Stimulated activated CD4-positive, alpha-beta T cell treated with anti-CD3 and anti-CD28 coated beads, Interleukin-1b, Interleukin-23, amount 100 ng/mL, for 4 hours (primary cell): ENCODE measurements at places on chromosomes 11 and 22.
A peak's percentile ranks its signal among the peaks of the same experiment; 100 is the strongest.

DNA sequence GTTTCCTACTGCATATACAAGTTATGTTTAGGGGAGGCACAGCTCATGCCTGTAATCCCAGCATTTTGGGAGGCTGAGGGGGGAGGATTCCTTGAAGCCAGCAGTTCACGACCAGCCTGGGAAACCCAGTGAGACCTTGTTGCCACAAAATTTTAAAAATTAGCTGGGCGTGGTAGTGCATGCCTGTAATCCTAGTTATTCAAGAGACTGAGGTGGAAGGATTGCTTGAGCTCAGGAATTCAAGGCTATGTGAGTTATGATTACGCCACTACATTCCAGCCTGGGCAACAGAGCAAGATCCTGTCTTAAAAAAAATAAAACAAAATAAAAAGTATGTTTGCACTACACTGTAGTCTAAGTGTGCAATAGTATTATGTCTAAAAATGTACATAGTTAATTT lies 108.8 kb upstream of the TEAD1 start:
- DNase-seq: no peak

DNA sequence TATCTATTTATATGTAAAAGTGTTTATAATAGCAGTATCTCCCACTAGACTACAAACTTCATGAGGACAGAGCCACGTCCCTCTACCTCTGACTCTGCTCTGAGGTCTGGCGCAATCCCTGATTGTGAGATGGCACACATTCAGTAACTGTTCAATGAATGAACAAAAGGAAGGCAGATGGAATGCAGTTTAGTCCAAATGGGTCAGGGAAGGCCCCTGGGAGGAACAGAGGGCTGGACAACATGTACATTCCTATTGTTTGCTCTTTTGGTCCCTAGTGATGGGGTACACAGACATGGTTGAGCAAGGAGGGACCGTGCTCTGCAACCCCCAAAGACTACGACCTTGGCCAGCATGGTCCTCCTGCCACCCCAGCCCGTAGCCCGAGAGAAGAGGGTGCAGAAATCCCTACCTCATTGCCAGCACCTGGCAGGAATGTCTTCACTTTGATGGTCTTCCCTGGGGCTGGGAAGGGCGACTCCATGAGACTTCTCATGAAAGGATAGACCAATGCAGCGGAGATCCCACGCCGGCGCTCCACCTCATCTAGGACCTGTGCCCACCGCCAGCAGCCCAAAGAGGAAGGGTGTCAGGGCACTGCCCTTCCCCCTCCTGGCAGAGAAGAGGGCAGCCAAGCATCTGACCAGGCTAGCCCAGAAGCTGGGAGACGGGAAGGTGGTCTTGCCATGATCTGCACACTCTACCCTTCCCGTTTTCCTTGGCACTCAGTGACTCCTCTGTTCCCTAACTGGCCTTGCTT lies 24.3 kb downstream of the RPL27A start:
- no peak for DNase-seq

DNA sequence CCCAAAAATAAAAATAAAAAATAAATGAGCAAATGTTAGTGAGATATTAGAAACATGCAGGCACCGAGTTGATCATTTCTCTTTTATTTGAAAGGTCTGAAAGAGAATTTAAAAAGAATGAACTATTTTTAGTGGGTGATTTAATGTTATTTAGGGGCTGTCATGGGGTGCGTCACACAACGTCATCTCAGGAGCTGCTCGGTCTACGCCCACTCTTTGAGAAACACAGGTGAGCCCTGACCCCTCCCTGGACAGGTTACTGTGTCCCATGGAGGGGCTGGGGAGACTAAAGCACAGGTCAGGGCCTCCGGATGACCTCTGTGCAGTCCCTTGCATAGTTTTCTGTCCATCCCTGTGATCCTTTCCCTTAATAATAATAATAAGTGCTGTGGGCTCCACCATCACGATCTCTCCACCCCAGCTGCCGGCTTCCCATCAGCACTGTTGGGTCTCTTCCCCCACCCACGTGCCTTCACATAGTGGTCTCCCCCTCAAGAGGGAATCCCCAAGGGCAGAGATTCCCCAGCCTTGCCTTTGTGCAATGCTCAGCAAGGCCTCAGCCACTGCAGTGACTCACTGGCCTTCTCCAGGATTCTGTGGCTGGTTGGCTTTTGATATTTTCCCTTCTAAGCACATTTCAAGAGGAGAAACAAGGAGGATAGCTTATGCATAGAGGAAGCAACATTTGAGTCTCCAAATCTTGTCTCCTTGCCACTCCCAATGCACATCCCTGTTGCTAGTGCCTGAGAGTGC lies 159.9 kb downstream of the TTC17 start:
- no peak for DNase-seq

- DNase-seq: no peak
Observed at GRCh38 chr11:111589886-111590499, 12.3 kb upstream of the SIK2 start.

GRCh38 chr11:130449996-130450769 lies 1.7 kb downstream of the ADAMTS15 start:
- no peak for DNase-seq

DNA sequence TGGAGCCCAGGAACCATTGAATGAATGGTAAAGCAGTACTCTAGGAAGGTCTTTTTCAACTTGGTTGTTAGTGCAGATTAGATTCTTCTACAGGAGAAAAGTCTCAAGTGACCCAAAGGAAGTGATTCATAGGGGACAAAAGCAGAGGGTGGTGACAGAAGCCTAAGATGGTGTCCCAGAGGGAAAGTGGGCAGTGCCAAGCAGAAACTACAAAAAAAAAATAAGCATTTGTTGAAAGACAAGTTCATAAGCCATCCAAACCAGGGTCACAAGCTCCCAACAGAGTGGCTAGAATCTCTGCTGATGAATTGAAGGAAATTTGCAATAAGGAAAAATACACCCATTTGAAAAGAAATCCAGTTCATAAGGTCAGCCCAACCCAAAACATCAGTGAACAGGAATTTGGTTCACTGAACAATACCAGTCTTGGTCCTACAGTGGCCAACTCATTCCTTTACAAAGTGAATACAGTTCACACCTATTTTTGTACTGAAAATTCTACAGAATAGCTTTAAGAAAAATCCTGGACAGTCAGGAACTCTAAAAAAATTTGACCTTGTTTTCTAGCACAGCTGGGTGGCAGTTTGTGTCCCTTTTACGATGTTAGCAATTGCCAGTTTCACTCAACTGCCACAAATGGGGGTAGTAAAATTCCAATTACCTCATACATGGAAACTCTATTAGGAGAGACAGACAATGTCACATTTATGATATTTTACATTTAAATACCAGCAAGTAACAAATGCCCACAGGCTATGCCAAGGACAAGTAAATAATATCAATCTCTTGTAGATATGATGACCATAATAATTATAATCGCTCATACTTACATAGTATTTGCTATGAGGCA lies 21.6 kb upstream of the NUP160 start:
- no peak for DNase-seq

GRCh38 chr11:11363674-11364073 lies 10.6 kb upstream of the CSNK2A3 start:
- DNase-seq: no peak

GRCh38 chr11:44622721-44623258 lies 57.3 kb downstream of the CD82 start:
- DNase-seq: no peak

GRCh38 chr22:19505735-19506126 lies 18.5 kb downstream of the CLDN5 start:
- no peak for DNase-seq

- DNase-seq: no peak
Observed at GRCh38 chr22:39318507-39319283, 728 bp downstream of the RPL3 start.

GRCh38 chr11:78420796-78421209 lies 3.2 kb upstream of the GAB2 start:
- DNase-seq: peak; percentile 38

- no peak for DNase-seq
Observed at GRCh38 chr22:17115945-17116565, 5.1 kb downstream of the TMEM121B start.

DNA sequence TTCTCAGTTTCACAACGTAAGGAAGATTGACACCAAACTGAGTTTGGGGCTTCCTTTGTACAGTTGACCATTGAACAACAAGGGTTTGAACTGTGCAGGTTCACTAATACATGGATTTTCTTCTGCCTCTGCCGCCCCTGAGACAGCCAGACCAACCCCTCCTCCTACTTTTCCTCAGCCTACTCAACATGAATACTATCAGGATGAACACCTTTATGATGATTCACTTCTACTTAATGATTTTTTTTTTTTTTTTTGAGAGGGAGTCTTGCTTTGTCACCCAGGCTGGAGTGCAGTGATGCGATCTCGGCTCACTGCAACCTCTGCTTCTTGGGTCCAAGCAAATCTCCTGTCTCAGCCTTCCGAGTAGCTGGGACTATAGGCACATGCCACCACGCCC lies 14.6 kb downstream of the RBM4 start:
- DNase-seq: no peak

DNA sequence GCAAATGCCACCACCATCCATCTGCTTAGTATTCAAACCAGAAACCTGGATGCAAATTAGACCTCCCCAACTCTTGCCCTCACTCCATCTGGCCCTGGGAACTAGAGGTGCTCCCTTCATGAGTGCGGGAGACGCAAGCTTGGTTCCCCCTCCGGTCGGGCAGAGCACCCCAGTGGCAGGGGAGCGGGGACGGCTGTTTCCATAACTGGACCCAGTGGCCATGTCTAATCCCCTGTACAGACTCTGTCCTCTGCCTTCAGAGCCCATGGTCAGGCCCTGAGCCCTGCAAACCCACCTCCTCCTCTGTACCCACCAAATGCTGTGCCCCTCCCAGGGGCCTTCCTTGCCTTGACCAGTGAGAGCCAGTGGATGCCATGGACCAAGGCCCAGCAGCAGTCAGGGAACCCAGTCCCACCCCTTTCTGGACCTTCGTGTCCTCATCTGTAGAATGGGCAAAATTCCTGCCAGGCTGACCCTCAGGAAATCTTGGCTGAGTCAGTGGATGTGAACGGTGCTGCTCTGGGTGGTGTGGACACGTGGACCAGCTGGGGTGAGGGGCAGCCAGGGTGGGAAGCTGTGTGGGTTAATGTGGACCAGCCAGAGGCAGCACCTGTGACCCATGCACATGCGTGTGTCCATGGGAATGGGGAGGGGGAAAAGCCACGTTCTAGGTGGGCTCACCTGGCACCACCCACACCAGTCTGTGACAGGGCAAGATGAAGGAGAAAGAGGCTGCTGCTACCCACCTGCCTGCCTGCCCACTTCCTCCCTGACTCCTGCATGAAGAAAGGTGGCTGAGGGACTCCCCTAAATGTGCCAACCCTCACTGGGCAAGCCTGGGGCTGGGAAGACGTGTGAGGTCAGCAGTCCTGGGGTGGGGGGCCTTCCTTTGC lies 72.8 kb downstream of the LRRC32 start:
- DNase-seq: no peak

GRCh38 chr11:134460881-134461280 lies 48.8 kb upstream of the B3GAT1 start:
- DNase-seq: no peak

- DNase-seq: no peak
Observed at GRCh38 chr22:28743852-28744251, 2.0 kb downstream of the HSCB start.

DNA sequence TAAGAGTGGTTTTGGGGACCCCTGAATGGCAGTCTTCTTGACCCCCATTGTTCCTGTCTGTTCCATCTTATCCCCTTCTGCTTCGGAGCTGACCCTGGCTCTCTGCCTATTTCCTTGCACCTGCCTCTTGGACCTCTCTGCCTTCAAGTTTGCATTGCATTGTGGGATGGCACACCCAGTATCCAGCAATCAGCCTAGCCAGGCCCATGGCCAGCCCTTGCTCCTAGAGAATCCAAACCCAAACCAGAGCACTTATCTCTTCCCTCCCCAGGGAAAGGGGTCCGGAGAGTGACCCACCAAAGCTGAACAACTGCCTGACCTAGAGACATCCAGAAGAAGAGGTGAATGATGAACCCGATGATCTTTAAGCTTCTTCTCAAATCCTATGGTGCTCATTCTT lies 607.3 kb upstream of the CADM1 start:
- no peak for DNase-seq

DNA sequence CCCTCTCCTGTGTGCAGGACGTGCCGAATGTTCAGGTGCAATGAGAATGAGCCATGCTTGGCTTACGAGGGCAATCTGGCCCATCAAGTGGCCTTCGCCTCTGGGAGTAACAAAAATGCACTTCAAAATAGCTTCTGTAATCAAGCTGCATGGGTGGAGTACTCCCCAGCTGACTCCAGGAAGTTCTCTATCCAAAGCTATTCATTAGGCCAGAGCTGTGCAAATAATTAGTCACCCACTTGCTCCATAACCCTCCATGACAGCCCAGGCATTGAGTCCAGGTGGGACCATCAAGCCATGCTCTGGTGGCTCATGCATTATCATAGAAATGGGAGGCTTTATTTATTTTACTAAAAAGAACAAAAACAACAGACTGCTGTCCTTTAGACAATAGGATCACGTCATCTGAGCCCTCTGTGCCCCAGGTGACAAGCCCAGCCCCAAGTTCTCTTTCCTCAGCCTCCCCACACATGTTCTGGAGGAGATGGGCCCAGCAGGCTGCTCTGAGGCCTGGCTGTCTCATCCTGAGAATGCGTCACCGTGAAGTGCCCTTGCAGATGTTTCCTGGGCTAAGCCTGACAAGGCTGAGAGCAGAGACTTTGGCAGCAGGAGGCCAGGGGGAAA lies 244.7 kb downstream of the ETS1 start:
- peak; percentile 30 for DNase-seq

DNA sequence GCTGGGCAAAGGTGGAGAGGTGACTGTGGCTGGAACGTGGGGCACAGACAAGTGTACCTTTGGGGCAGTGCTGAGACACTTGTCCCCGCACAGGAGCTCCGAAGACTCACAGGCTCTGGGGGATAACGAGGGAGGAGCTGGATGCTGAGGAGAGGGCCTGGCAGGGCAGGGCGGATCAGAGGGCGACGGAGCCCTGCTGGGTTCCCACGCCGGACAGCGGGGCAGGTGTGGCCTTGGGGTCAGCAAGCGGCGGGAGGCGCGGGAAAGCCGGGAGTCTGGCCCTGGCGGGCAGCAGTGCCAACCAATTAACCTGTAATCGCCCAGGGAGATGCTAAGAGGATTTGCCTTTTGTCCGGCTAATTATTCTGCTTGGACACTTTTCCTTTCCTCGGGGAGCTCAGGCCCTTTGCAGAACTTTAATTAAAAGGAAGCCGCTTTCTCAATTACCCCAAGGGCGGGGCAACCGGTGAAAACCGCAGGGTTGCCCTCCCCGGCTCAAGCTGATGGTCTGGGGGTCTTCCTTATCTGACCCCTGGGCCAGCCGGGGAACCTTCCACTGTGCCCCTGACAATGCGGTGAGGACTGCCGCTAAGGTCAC lies 71.5 kb downstream of the WNT7B start:
- no peak for DNase-seq

GRCh38 chr22:49959782-49960158 lies 802 bp upstream of the PIM3 start:
- no peak for DNase-seq
